ENCODE measurements at places on chromosomes 7 and 10. TPM values are rescaled to one million over a fixed set of nuclear protein-coding genes. Genes with fewer than 3 reads are reported as not detected.

SPAG6 gene
- not detected for total RNA-seq

LBX1 gene
- total RNA-seq, result 6.2 TPM

SLC26A3 gene
- total RNA-seq, result 0.24 TPM

DNA sequence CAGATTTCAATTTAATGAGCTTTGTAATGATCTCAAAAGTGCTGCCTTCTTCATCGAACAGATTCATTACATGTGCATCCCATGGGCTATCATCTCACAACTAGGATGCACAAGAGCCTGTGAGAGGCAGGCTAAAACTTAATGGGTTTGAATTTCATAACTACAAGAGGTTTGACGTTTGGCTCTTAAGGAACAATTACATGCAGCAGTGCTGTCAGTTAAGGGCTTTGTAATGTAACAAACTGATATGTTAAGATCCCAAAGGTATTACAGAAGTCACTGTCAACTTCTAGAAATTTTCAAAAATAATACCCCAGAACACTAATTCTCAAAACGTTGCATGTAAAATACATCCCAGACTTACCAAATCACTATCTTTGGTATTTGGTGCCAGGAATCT, 33.2 kb downstream of the KIF20B start:
- no peaks in the 10 kb centered on the region for H3K4me1 ChIP-seq
- no peaks in the 10 kb centered on the region for H3K36me3 ChIP-seq
- DNase-seq, result no peak
- H3K4me3 ChIP-seq, result no peak overlapping the region
- H3K27ac ChIP-seq, result no peak overlapping the region
- no peaks in the 10 kb centered on the region for H3K27me3 ChIP-seq

GRCh38 chr7:55254596-55255495, 110.3 kb upstream of the LANCL2 start:
- peak; percentile 86 for DNase-seq
- peak overlapping the region; percentile 37 for H3K27ac ChIP-seq
- no peaks in the 10 kb centered on the region for H3K36me3 ChIP-seq
- H3K27me3 ChIP-seq, result no peaks in the 10 kb centered on the region
- peaks cover 3% of the 10 kb centered on the region for H3K4me1 ChIP-seq

GRCh38 chr7:96248405-96248804, 73.5 kb downstream of the SLC25A13 start:
- no peak overlapping the region for H3K27ac ChIP-seq
- no peak for DNase-seq
- H3K27me3 ChIP-seq, result no peaks in the 10 kb centered on the region

- H3K4me1 ChIP-seq, result peaks cover 42% of the 10 kb centered on the region
- H3K27me3 ChIP-seq, result no peaks in the 10 kb centered on the region
- H3K4me3 ChIP-seq, result peak overlapping the region; percentile 41
- peak overlapping the region; percentile 87 for H3K27ac ChIP-seq
Measured at GRCh38 chr7:44398953-44399574, 73.7 kb upstream of the CAMK2B start.

DNA sequence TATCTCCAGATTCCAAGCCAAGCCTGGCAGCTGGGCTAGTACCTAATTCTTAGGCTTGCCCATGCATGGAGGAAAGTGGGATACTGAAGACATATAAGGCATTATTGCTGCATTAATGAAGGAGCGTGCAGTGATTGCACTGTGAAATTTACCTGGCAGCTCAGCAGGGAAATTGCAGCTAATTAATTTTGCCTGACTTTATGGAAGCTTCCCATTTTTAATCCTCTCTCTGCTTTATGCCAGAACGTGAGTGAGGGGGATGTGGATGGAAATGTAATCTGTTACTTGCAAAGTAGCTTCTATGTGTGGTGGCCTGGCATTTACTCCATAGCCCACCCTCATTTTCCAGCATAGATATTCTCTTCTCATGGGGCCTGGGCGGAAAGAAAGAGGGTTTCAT, 134.9 kb downstream of the SH2D4B start:
- H3K4me3 ChIP-seq, result no peak overlapping the region
- H3K27me3 ChIP-seq, result no peaks in the 10 kb centered on the region
- H3K27ac ChIP-seq, result no peak overlapping the region
- no peak for DNase-seq
- H3K4me1 ChIP-seq, result no peaks in the 10 kb centered on the region

DNA sequence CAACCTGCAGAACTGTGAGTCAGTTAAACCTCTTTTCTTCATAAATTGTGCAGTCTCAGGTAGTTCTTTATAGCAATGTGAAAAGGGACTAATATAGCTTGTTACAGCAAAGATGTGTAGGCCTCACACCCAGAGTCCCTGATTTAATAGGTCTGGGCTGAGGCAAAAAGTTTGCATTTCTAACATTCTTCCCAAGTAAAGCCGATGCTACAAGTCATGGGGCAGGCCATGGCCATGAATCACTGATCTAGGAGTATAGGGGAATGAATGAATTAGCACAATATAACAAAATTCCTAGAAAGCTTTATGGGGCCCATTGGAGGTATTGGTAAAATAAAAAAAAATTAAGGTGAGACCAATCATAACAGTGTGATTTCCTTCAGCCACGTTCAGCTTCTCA, 11.5 kb upstream of the AASS start:
- no peaks in the 10 kb centered on the region for H3K27me3 ChIP-seq
- H3K4me3 ChIP-seq, result no peak overlapping the region
- no peaks in the 10 kb centered on the region for H3K36me3 ChIP-seq
- H3K4me1 ChIP-seq, result no peaks in the 10 kb centered on the region
- no peak overlapping the region for H3K27ac ChIP-seq

DNA sequence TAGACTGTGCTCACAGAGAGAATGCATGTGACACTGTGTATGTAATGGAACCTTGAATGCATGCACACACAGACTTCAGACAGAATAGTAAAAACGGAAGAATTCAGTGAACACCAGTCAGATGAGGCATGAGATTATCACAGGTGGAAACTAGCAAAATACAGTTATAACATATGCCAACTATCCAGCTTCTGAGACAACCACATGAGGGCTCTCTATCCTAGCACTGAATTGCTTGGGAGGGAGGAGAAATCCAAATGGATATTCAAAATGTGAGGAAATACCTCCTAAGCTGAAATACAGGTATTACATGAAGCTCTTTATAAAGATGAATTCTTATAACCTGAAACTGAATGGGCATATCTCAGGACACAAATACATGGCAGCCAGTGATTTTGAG, 30.6 kb downstream of the GARS1 start:
- no peaks in the 10 kb centered on the region for H3K4me1 ChIP-seq
- H3K27ac ChIP-seq, result no peak overlapping the region
- peaks cover 100% of the 10 kb centered on the region for H3K36me3 ChIP-seq
- no peaks in the 10 kb centered on the region for H3K27me3 ChIP-seq

DNA sequence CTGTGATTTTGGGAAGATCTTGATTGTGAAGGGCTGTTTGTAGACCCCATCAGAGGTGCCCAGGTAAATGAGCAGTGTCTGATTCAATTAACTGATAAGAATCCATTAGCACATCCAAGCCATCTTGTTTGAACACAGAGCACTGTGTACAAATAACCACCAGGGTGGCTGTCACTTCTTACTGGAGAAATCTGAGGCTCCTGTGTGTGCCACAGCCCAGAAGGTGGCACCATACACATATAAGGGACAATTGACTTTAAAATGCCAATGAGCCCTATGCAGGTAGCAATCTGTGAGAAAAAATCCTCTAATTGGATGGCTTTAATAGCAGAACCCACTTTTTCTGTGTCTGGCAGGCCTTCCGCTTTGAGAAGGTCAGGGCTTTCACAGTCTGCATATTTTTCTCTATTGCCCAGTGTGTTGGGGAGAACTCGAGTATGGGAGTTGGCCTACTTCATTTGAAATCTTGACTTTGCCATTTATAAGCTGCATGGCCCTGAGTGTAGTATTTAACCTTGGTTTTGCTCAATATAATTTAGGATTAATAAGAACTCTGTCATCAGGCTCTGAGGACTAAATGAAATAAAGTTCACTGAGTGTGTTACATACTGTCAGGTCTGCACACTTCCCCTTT, 517.4 kb downstream of the CCSER2 start:
- no peak overlapping the region for H3K27ac ChIP-seq
- H3K27me3 ChIP-seq, result no peaks in the 10 kb centered on the region
- H3K36me3 ChIP-seq, result no peaks in the 10 kb centered on the region
- no peak for DNase-seq

DNA sequence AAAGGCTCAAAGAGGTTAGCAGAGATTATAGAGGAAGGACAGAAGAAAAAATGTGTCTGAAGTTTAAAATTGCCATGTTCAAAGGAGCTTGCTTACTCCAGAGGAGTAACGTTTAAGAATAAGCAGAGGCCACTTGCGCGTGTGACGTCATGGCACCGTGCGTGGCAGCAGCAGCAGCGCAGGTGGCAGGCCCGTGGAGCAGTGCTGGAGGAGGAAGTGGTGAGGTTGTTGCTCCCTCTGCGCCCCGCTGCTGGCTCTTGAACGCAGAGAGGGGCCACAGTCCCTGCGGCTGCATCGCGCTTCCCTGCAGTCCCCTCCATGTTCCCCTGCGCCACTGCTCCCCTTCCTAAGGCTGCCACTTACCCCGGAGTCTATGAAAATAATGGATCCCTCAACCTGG, 37.5 kb downstream of the GDI2 start:
- peaks cover 28% of the 10 kb centered on the region for H3K4me1 ChIP-seq
- no peak overlapping the region for H3K4me3 ChIP-seq
- peak; percentile 54 for DNase-seq
- H3K27ac ChIP-seq, result peak overlapping the region; percentile 62

- no peaks in the 10 kb centered on the region for H3K4me1 ChIP-seq
- no peaks in the 10 kb centered on the region for H3K27me3 ChIP-seq
- no peak for DNase-seq
- H3K36me3 ChIP-seq, result peaks cover 23% of the 10 kb centered on the region
Measured at GRCh38 chr7:80679921-80680907, 41.8 kb downstream of the CD36 start.

DNA sequence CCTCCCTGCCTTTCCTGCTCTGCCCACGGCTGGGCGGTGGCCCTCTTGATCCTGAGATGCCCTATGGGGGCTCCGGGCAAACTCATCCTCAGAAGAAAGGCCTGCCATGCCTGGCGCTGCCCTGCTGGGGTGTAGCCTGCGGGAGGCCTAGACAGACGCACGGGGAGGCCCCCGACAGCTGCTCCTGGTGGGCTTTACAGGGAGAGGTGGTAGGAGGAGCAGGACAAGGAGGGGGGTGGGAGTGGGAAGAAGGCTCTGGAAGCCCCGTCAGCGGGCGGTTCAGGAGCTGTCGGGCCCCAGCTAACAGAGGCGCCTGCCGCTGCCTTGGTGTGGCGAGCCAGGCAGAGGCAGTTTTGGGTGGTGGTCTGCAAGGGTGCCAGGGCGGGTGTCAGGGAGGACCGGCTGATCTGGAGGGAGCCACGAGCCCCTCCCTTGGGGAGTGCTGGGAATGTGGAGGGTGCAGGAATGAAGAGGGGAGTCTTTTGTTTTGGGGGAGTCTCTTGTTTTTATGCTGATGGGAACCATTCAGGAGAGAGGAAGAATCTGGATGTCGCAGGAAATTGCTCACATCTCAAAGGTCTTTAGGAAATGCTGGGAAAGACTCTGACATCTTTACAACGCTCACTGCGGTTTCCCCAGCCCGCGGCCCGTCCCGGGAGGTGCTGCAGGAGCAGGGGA, 63.5 kb downstream of the CFAP46 start:
- no peaks in the 10 kb centered on the region for H3K4me1 ChIP-seq
- H3K4me3 ChIP-seq, result no peak overlapping the region
- no peak overlapping the region for H3K27ac ChIP-seq

- peak; percentile 65 for DNase-seq
- peak overlapping the region; percentile 78 for H3K27ac ChIP-seq
- H3K27me3 ChIP-seq, result no peaks in the 10 kb centered on the region
- peaks cover 28% of the 10 kb centered on the region for H3K4me1 ChIP-seq
- H3K4me3 ChIP-seq, result no peak overlapping the region
Measured at GRCh38 chr10:101961591-101962498, 94.1 kb downstream of the ARMH3 start.

DNA sequence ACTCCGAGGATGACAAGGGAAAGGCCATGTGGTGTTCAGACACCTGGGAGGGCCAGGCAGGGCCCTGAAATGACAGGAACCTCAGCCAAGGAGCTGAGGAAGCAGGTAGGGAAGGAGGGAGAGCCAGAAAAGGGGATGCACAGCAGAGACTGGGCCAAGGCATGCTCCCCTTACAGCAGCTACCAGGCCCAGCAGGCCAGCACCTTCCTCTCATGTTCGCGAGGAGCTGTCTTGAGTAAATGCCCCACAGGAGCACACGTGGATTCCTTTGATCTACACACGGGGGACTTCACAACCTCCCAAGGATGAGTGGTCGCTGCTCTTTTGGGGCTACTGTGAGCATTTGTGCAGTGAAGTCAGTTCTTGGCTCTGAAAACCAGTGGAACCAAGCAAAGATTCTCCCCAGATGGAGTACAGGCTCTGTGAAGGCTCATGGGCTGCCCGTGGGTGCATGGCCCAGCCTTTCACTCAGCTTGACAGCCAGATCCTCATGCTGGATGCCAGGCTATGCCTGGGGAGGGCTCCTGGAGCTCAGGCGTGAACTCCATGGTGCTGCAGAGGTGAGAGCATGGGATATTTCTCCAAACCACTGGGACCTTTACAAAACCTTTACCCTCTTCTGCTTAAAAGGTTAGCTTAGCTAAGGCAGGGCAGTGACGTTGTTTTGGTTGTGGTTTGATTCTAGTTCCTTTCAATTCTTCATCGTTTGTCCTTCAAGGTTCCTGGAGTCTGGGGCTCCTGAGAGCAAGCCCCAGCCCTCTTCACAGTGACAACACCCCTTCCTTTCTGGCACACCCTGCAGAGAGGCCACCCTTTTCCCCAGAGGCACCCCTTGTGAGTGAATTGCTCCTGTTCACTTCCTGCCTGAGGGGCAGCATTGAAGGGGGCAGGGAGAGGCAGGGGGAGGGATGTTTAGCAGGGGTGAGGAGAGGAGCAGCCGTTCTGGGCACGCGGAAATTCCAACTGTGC, 74.2 kb upstream of the ZPBP start:
- H3K27ac ChIP-seq, result no peak overlapping the region
- no peaks in the 10 kb centered on the region for H3K36me3 ChIP-seq
- no peak overlapping the region for H3K4me3 ChIP-seq
- no peaks in the 10 kb centered on the region for H3K4me1 ChIP-seq
- no peak for DNase-seq
